GM13976 (cell line): ENCODE measurements at places on chromosomes 4 and X.

DNA sequence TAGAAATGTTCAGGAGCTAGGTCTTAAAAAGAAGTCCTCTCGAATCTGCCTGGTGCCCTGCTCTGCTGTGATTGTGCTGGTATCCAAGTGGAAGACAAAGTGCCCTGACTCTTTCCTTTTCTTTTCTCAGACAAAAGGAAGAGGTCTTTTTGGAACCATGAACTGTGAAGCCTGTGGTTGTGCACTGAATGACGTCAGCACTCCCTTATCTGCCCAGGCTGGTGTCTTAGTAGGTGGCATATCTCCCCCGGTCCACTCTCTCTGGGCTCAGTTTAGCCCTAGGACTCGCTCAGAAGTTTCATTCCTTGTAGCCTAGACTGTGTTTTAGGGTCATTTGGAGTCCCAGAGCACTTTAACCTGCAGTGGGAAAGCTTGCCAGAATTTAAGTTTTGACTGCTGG, 400.3 kb upstream of the CT83 start:
- DNase-seq = no peak

DNA sequence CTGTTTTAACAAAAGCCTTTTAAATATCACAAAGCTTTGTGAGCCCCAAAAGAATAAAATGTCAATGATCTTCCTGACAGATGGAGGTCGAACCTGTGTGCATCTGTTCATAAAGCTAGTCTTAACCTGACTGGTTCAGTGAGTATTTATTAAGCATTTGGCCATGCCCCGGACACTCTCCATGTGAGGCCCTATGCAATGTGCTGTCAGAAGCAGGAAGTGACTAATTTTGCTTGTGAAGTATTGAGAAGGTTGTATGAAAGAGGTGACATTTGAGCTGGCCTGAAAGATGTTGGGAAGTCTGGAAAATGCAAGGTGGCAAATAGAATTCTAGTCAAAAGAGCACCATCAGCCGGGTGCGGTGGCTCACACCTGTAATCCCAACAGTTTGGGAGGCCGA, 171.4 kb downstream of the MSL3 start:
- no peak for DNase-seq

GRCh38 chr4:168586926-168587325, 90.1 kb downstream of the PALLD start:
- no peak for DNase-seq

- DNase-seq = no peak
Observed at GRCh38 chrX:55451626-55451989, 319 bp upstream of the MAGEH1 start.
